ENCODE measurements at places on chromosomes 3 and 15. TPM values are rescaled to one million over a fixed set of nuclear protein-coding genes. Genes with fewer than 3 reads are reported as not detected.

Gene EFCAB12
- total RNA-seq: 0.82 TPM

Gene HEG1
- total RNA-seq: 9.8 TPM

Gene GRM2
- 0.54 TPM for total RNA-seq

Gene GABRR3
- not detected for total RNA-seq

Gene CLRN1
- not detected for total RNA-seq

All from activated naive CD4-positive, alpha-beta T cell treated with anti-CD3 and anti-CD28 coated beads, Interleukin-2, amount 50 U/mL, for 72 hours (primary cell).